ENCODE measurements at places on chromosomes 3 and 15. TPM values are rescaled to one million over a fixed set of nuclear protein-coding genes. Genes with fewer than 3 reads are reported as not detected.

DNA sequence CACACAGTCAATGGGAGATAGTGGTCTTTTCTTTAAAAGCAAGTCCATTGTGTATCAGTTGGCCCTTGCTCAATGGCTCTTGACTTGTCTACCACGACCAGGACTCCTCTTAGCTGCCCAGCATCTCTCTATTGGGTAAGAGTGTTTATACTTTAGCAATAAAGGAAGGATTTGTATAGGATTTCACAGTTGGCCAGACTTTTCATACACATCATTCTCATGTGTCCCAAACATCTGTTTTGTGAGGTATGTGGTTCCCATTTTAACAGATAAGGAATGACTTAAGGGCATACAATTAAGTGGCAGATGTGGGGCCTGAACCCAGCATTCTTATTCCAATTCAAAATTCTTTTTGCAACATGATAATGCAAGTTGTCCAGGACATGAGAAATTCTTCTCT lies 191.5 kb downstream of the CHST2 start:
- no peak for DNase-seq

DNA sequence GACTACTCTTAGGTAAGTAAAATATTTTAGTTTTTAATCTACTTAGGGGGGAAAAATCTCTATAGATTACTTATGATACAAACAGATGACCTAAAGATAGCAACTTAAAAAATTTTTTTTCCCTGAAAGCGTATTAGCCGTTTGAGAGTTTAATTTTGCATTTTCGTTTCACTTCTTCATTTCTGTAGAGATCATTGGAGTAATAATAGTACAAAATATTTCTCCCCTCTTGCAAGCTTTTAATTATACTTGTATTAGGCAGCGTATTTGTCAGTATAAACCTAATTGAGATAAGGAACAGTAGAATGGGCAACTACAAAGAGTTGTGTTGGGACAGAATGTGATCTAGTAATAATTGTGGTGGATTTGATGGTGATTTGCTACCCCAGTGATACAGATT lies 10.3 kb downstream of the SKIL start:
- no peak for DNase-seq

GRCh38 chr15:100310513-100311153 lies 31.1 kb downstream of the ADAMTS17 start:
- DNase-seq = no peak

DNA sequence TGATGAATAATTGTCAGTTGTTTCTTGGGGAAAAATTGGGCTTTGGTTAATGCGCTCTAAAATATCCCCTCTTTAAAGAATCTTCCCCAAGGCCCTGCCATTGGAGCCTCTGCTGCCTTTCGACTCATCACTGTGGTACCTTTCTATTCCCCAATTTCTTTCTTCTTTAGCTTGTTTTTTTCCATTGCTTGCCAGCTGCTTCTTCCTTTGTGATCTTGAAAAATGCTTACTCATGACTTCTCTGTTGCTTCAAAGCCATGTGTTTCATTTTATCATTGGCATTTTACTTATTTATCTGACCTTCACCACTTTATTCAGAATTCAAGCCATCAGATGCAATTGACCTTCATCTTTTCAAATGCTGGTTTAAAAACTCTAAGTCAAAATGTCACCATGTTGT lies 84.4 kb downstream of the SV2B start:
- DNase-seq = no peak

DNA sequence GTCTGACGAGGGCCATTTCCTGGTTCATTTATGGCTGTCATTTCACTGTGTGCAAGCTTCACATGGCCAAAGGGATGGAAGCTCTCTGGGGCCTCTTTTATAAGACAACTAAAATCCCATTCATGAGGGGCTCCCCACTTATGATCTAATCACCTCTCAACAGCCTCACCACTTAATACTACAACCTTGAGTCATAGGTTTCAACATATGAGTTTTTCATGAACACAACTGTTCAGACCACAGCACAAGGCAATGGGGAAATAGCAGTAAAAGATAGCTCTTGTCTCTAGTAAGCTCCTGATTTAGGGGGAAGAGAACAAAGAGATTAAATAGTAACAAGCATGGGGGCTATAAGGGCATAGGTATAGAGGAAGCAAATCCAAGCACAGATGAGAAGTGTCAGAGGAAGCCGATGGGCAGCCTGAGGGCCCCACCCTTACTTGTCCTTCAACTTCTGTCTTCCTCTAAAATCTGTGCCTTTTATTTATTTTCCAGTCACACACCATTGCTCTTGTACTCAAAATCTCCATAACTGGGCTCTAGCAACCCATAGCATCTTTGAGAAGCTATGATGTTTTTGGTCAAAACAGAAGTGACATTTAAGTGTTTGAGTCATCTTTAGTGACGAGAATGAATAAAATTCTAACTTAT lies 329.1 kb downstream of the UNC13C start:
- no peak for DNase-seq

DNA sequence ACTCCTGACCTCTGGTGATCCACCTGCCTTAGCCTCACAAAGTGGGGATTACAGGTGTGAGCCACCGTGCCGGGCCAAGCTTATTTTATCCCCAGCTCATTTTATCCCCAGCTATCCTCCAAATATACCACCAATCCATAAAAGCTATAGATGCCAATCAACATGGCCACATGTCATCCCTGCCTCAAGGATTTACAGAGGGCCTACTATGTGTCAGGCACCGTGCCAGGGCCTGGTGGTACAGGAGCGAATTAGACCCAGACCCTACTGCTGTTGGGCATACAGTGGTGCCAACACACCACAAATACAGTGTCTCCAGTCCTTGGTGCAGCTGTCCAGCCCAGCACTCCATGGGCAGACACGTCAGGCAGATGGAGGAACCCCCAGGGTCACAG lies 73.4 kb downstream of the SCN5A start:
- no peak for DNase-seq

GRCh38 chr15:99016680-99017321 lies 9.2 kb upstream of the PGPEP1L start:
- DNase-seq = no peak

Gene PLSCR2
- polyA plus RNA-seq = 1.2 TPM

DNA sequence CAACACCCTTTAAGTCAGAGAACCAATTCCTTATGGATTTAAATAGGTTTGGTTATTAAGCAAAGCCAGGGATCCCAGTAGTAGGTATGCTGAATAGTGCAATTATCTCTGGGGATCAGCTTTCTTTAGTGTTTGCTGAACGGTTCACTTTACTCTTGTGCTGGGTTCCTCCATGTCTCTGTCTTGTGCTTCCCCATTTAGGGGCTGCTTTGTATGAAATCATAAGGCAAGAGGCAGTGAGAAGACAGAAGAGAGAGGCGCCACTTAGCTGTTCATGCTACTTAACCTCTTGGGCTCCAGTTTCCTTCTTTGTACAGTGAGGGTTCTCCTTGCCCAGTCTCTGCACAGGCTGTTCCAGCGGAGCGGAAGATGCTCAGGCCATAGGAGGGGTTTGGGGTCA lies 3.5 kb downstream of the ST6GAL1 start:
- DNase-seq = no peak

- DNase-seq = peak; percentile 4
Measured at GRCh38 chr3:56347219-56347871, 120.9 kb downstream of the ERC2 start.

GRCh38 chr15:66290007-66290406 lies 3.4 kb upstream of the DIS3L start:
- DNase-seq = no peak

Gene RBP2
- polyA plus RNA-seq = 0.57 TPM

- no peak for DNase-seq
Measured at GRCh38 chr3:120741837-120742197, 499 bp downstream of the RABL3 start.

Gene KCNH8
- 0.92 TPM for polyA plus RNA-seq

Gene TMEM266
- polyA plus RNA-seq = 13.3 TPM

- DNase-seq = no peak
Measured at GRCh38 chr15:50676799-50677483, 9.7 kb downstream of the TRPM7 start.

DNA sequence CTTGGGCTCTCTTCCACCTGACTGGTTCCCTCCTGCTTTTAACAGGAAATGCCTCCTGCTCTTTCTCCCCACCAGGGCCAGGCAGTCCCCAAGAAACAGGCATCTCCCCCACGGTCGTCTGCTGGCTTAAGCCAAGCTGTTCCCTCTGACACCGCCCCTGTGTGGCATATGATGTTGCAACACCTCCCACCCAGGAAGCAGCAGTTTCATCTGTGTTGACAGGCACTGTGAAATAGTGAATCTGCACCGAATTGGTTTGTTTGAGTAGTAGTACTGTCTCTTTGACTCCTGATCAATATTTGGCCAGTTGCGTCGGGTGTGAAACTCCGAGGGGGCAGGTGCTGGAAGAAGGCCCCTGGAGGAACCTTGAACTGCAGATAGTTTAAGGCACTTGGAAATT lies 188.8 kb downstream of the FEZF2 start:
- peak; percentile 24 for DNase-seq

DNA sequence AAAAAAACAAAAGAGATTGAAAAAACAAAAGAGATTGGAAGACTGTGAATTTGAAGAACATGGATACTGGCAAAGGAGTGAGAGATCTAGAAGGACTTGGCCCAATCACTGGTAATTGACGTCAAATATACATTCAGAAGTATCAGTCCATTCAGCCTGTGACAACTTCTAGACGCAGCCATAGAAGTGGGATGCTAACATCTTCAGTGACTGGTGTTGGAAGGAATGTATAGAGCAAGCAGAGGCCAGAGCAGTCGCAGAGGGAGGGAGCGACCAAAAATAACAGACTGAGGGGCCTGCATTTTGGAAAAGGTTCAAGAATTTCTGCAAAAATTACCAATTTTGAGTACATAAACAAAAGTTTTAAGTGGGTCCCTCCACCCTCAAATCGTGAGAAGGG lies 473.3 kb downstream of the CADM2 start:
- DNase-seq = no peak

Measured in renal pelvis (tissue), 12 donors.